Stimulated activated CD8-positive, alpha-beta memory T cell treated with anti-CD3 and anti-CD28 coated beads, Interleukin-12 subunit alpha, Interleukin-12 subunit beta, amount 100 ng/mL, for 4 hours (primary cell): ENCODE measurements at places on chromosomes 6 and 20.

GRCh38 chr6:111992851-111993250, 61.1 kb upstream of the CCN6 start:
- DNase-seq, result peak; percentile 20

DNA sequence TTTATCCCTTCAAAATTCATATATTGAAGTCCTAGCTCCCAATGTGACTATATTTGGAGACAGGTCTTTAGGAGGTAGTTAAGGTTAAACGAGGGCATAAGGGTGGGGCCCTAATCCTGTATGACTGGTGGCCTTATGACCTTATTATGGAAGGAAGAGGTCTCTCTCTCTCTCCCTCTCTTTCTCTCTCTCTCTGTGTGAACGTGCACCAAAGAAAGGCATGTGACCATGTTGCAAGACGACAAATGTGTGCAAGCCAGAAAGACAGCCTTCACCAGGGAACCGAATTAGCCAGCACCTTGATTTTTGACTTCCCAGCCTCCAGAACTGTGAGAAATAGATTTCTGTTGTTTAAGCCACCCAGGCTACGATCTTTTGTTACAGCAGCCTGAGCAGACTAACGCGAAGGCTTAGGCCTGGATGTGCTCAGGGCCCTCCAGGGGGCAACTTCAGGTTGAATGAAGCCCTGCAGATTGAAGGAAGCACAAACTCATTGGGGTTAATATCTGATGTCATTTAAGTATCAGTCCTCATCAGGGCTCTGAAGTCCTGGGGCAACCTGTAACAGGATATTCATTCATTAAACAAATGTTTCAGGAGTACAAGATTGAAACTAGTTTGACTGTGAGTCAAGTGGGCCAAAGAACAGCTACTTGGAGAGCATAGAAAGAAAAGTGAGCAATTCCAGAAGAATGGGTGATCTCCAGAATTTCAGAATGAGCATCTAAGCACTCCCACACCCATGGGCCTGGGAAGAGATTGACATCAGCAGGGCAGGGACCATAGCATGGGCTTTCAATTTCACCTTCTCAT, 157.4 kb upstream of the TNFAIP3 start:
- no peak for DNase-seq

- no peak for DNase-seq
These were observed 28.1 kb upstream of the NNAT start for GRCh38 chr20:37492945-37493344.

- no peak for DNase-seq
These were observed 269.9 kb downstream of the PTPRK start for GRCh38 chr6:128250370-128251070.
